ENCODE measurements at places on chromosomes 13 and 19.
A peak's percentile ranks its signal among the peaks of the same experiment; 100 is the strongest.

- DNase-seq, result peak; percentile 7
Measured at GRCh38 chr13:77831866-77832265, 86.8 kb downstream of the EDNRB start.

GRCh38 chr19:19459707-19460251 lies 54.3 kb downstream of the GATAD2A start:
- no peak for DNase-seq

DNA sequence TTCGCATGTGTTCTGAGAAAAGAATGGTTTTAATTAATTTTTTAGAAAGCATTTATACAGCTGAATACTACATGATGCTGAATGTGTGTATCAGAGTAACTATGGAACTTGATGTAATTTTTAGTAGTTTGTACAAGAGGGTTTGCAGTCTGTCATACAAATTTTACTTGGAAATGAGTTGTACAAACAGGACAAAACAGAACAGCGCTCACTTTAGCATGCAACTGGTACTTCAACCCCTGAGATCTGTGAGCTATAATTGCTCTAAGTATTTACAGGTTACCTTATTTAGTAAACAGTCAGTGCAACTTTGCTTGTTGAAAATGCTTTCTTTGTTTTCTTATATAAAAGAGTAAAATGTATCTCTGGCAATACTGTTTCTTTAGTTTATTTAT lies 706 bp downstream of the TNFRSF19 start:
- DNase-seq, result no peak

- peak; percentile 52 for DNase-seq
Measured at GRCh38 chr19:16571822-16572331, 338 bp downstream of the SLC35E1 start.

- no peak for DNase-seq
Measured at GRCh38 chr13:82654861-82655855, 1227.1 kb downstream of the SLITRK1 start.

- no peak for DNase-seq
Measured at GRCh38 chr19:10201176-10201575, 6.4 kb upstream of the DNMT1 start.

DNA sequence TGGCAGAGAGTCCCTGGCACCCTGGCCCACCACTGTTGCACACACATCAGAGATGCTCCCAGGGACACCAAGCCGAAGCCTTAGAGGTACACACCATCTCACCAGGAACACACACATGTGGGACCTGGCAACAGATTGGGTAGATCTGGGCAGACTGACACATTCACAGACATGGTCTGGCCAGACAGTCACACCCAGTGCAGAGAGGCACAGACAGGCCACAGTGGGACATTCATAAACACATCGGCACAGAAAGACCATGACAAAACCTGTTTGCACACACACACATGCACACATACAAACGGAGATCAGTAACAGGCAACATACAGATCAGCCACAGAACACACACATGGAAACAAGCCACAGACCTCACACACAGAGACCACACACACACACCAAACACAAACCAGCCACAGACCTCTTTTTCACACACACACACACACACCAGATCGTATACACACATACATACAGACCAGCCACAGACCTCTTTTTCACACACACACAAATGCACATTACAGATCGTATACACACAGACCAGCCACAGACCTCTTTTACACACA lies 6.3 kb upstream of the JUNB start:
- DNase-seq, result peak; percentile 25

DNA sequence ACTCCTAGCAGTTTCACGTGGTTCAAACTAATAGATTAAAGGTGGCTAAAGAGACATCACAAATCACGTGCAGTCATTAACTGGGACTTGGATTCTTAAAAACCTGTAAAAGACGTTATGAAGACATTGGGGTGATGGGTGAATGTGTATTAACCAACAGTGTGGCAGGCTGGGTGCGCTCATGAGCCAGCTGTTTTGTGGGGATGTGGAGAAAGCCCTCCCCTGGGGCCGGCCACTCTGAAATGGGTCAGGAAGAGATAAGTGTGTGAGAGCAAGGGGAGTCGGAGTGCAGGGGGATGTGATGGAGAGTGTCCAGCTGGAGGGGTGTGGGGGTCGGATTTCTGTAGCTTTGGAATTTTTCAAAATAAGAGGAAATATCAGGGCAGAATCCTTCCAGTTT lies 10.4 kb downstream of the UPF1 start:
- DNase-seq, result no peak

- no peak for DNase-seq
Measured at GRCh38 chr13:46607768-46608564, 55.0 kb downstream of the LRCH1 start.
